ENCODE measurements at places on chromosomes 6 and 20.

GRCh38 chr20:11130554-11131166 lies 456.9 kb upstream of the JAG1 start:
- DNase-seq = no peak

DNA sequence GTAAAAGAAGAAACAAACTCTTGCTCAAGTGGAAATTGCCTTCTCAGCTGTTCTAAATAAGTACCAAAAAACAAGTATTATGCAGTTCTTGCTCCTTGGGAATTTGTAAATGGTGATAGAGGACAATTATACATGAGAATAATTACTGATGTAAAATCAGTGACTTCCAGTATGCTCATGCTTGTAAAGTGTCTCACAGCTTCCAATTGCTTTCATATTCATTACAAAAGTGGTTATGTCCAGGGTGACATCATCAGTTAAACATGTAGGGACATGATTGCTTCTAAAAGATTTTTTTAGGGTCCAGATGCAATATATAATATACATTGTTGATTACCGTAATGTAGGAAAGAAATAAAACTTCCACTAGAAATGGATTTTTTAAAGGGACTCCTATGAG lies 122.8 kb upstream of the B3GAT2 start:
- DNase-seq = no peak

- DNase-seq = no peak
Measured at GRCh38 chr6:158660333-158660754, 10.5 kb downstream of the SYTL3 start.

DNA sequence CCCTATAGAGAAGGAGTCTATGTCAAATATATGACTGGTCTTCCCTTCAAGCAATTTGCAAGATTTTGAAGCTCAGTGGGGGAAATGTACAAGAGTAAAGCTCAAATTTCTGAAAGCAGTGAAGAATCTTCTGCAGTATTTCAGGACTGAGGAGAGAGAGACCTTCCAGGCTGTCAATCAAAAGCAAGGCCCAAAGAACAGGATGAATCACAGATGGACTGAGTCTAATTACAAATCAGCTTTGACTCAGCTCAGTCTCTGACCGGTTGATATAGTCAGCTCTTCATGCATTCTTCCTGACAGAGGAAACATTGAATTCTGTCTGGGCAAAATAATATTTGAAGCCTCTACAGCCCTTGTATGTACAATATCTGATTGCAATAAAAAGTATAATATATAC lies 7.7 kb upstream of the HTR1B start:
- no peak for DNase-seq

DNA sequence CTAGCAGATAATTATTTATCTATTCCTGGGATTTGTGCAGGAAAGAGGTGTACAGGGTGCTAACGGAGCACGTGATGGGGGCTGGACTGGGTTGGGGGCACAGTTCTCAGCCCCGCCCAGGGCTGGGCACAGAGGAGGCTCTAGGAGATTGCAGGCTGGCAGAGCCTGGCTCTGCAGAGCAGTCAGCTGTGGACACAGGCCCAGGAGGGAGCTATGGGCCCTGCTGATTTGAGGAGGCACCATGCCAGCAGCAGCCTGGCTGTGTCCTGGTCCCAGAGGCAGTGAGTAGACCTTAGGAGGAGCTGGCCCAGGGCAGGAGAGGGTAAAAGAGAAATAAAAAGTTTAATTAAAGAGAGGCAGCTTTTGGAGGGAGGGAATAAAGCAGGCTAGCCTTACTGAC lies 19.3 kb downstream of the MAFB start:
- no peak for DNase-seq
